ENCODE measurements at places on chromosomes 5 and 9. TPM values are rescaled to one million over a fixed set of nuclear protein-coding genes. Genes with fewer than 3 reads are reported as not detected.

The FRMD3 gene
- 2.6 TPM for polyA plus RNA-seq

The FBXO4 gene
- polyA plus RNA-seq: 16.0 TPM

The GRM6 gene
- polyA plus RNA-seq: 2.2 TPM

The PCDHB11 gene
- polyA plus RNA-seq: 3.8 TPM

The FGF1 gene
- polyA plus RNA-seq: 0.86 TPM

The BTNL8 gene
- 0.48 TPM for polyA plus RNA-seq

The SPDL1 gene
- polyA plus RNA-seq: 29.9 TPM

The POU5F2 gene
- 0.09 TPM for polyA plus RNA-seq

The SEMA4D gene
- polyA plus RNA-seq: 25.8 TPM

The TBC1D2 gene
- 20.8 TPM for polyA plus RNA-seq

The NR3C1 gene
- polyA plus RNA-seq: 68.6 TPM

The IL13 gene
- 0.16 TPM for polyA plus RNA-seq

The MPDZ gene
- polyA plus RNA-seq: 68.8 TPM

The TEK gene
- 55.6 TPM for polyA plus RNA-seq

The LRRC70 gene
- 10.3 TPM for polyA plus RNA-seq

The GFI1B gene
- polyA plus RNA-seq: 1.3 TPM

The GBGT1 gene
- polyA plus RNA-seq: 5.1 TPM

The CDO1 gene
- polyA plus RNA-seq: 62.2 TPM

The EEIG1 gene
- polyA plus RNA-seq: 37.1 TPM

The ZNF346 gene
- polyA plus RNA-seq: 28.8 TPM

The SPINK5 gene
- 1.1 TPM for polyA plus RNA-seq

The ZDHHC11 gene
- 23.2 TPM for polyA plus RNA-seq

The SPACA9 gene
- 11.4 TPM for polyA plus RNA-seq

The ECSCR gene
- polyA plus RNA-seq: 64.6 TPM

The FOXD4L5 gene
- 0.31 TPM for polyA plus RNA-seq

The RNF183 gene
- 0.53 TPM for polyA plus RNA-seq

The PCDHGA4 gene
- 2.9 TPM for polyA plus RNA-seq

The WASHC1 gene
- polyA plus RNA-seq: 12.0 TPM

The TXNDC8 gene
- not detected for polyA plus RNA-seq

The TRMO gene
- polyA plus RNA-seq: 16.3 TPM

The ABO gene
- 2.6 TPM for polyA plus RNA-seq

The SLC6A19 gene
- 0.14 TPM for polyA plus RNA-seq

The LHFPL2 gene
- polyA plus RNA-seq: 39.6 TPM

The SLC6A3 gene
- polyA plus RNA-seq: 4.5 TPM

The TRPM3 gene
- 1.1 TPM for polyA plus RNA-seq

The HARS2 gene
- 50.9 TPM for polyA plus RNA-seq

The OMD gene
- polyA plus RNA-seq: 0.76 TPM

The PCDHB3 gene
- 2.2 TPM for polyA plus RNA-seq

The GLRA1 gene
- not detected for polyA plus RNA-seq

The GDA gene
- polyA plus RNA-seq: 0.20 TPM

The DDX4 gene
- 0.17 TPM for polyA plus RNA-seq

The SPINK6 gene
- not detected for polyA plus RNA-seq

The SYNPO gene
- polyA plus RNA-seq: 22.0 TPM

The TAF11L10 gene
- not detected for polyA plus RNA-seq

The MEIKIN gene
- not detected for polyA plus RNA-seq

The CXCL14 gene
- polyA plus RNA-seq: 72.6 TPM

The IL4 gene
- polyA plus RNA-seq: not detected

The TNC gene
- 101 TPM for polyA plus RNA-seq

The NDOR1 gene
- polyA plus RNA-seq: 10.5 TPM

The NR5A1 gene
- not detected for polyA plus RNA-seq

The TIGD6 gene
- 3.7 TPM for polyA plus RNA-seq

The BTNL3 gene
- polyA plus RNA-seq: not detected

The PITX1 gene
- polyA plus RNA-seq: 0.32 TPM

The SCGB3A2 gene
- polyA plus RNA-seq: 1,607 TPM

The ARHGEF28 gene
- polyA plus RNA-seq: 12.5 TPM

The DOLPP1 gene
- 13.8 TPM for polyA plus RNA-seq

The PDE6A gene
- 0.15 TPM for polyA plus RNA-seq

The GALNT12 gene
- polyA plus RNA-seq: 17.9 TPM
